ELF-1 (cell line): ENCODE measurements at places on chromosomes 16 and 17.
A peak's percentile ranks its signal among the peaks of the same experiment; 100 is the strongest.

GRCh38 chr17:76250141-76250540 is 9.8 kb upstream of the RNF157 start:
- no peak for DNase-seq

GRCh38 chr17:7094652-7095019 is 14.6 kb upstream of the CLEC10A start:
- DNase-seq = no peak

DNA sequence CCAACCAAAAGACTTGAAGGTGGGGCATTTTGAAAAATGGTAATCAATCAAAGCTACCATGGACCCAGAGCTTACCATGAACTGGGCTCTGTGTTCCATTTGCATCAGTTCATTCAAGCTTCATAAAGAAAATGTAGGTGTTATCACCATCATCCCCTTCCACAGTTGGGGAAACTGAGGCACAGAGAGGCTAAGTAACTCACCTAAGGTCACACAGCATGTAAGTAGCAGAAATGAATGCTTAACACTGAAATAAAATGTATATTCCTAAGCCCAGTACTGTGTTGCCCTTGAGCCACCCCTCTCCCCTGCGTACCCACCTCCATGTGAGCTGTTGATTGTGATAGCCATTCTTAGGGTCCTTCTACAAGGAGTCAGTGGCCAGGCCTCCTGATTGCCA is 83.6 kb downstream of the VAT1L start:
- no peak for DNase-seq

- DNase-seq = no peak
Observed at GRCh38 chr16:15587152-15587825, 55.7 kb downstream of the MARF1 start.

DNA sequence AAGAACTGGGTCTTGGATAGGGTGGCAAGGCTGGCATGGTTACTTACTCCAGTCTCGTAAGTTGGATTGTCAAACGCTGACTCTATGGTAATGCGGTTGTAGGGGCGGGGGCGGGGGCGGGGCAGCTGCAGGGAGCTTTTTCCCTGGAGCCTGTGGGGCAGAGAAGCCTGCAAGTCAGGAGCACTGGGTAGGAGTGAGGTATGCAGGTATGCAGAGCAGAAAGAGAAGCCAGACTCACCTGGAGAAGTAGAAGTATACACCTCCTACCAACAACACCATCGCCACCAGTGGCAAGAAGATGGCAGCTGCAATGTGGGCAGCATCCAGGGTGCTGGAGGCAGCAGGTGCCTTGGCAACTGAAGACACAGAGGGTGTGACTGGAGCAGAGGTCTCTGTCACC is 4.8 kb upstream of the PHF12 start:
- peak; percentile 58 for DNase-seq

DNA sequence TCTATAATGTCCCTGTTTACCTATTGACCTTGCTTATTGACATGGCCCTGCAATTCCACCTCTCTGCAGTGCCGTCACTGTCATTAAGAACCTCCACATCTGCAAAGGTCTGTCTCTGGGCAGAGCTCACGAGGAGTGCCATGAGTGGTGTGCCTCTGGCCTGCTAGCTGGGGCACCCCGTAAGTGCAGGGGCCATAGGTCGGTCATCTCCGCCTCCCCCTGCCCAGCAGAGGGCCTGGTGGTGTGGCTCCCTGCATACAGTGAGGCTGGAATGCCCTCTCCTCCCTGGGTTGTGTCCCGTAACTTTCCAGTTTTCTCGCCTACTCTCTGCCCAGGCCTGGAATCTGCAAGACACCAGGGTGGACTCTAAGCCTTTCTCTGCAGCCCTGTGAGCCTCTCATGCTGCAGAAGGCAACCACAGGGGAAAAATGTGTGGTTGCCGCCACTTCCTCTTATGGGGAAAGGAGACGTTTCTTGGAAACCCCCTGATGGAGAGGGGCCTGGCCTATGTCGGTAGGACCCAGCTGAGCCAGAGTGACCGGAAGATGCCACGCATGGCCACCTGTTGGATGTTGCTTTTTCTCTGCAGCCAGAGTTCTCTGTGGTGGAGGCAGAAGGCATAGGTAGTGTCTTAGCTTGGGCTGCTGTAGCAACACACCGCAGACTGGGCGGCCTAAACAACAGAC is 2.7 kb upstream of the SNX20 start:
- DNase-seq = no peak

DNA sequence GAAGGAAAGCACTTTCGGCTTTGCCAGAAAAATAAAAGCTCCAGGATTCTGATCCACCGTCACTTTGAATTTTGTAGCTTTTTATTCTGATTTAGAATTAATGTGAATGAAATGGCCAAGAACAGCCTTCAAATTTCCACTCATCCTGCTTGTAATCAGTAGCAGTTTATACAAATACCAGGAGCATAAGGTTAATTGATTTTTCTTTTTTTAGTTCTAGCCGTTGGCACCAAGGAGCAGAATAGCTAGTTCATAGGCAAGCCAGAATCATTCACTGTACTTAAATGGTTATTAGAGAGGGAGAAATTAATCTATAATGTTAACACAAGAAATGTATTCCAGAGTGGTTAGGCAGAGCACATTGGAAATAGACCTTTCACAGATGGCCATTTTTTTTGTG is 41.1 kb upstream of the CACNG5 start:
- DNase-seq = no peak

DNA sequence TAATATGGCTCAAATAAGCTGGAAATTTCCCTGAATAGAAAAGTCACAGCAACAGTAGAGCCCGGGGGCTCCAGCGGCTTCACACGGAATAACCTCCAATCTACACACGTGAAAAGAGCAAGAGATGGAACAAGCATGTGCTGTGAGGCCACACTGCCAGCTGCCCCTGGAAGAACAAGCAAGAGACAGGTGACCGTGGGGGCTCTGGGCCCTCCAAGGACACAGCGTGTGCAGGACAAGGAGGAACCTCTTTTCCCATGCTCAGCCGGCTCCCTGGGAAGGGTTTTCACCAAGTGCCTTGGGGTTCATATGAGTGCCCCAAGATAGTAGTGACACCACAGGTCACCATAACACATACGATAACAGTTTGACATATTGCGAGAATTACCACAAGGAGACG is 110.2 kb upstream of the ZNF750 start:
- no peak for DNase-seq

DNA sequence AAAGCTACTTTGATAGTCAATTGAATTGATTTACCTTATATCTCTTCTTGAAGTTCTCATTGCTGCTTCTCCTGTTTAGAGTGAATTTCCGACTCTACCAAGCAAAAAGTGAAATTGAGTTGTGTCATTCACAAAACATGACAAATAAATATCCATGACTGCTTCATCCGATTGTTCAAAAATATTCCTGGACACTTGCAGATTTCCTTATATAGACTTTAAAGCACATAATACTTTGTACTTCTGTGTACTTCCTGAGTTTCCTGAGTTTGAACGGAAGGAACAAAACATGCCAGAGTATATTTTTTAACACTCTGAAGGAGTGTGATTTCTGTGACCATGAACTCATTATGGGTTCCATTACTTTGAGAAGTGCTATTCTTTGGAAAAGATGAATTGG is 20.5 kb upstream of the VAT1L start:
- DNase-seq = no peak
